ENCODE measurements at places on chromosomes 13 and 19.

GRCh38 chr19:51688671-51689571, 4.2 kb upstream of the SPACA6 start:
- DNase-seq, result no peak

GRCh38 chr13:113565526-113566226, 18.9 kb upstream of the TFDP1 start:
- DNase-seq, result no peak

GRCh38 chr13:113840541-113841352, 23.1 kb downstream of the GAS6 start:
- DNase-seq, result no peak

- no peak for DNase-seq
Observed at GRCh38 chr19:1327125-1327524, 41.5 kb downstream of the EFNA2 start.

- DNase-seq, result no peak
Observed at GRCh38 chr19:17883627-17884410, 12.1 kb downstream of the SLC5A5 start.

GRCh38 chr13:109381546-109382180, 404.7 kb downstream of the IRS2 start:
- DNase-seq, result no peak

GRCh38 chr19:8342316-8342683, 762 bp downstream of the KANK3 start:
- DNase-seq, result no peak

GRCh38 chr19:45960595-45961235, 12.9 kb downstream of the NOVA2 start:
- no peak for DNase-seq

- DNase-seq, result no peak
Observed at GRCh38 chr13:29479716-29480492, 115.6 kb downstream of the SLC7A1 start.

DNA sequence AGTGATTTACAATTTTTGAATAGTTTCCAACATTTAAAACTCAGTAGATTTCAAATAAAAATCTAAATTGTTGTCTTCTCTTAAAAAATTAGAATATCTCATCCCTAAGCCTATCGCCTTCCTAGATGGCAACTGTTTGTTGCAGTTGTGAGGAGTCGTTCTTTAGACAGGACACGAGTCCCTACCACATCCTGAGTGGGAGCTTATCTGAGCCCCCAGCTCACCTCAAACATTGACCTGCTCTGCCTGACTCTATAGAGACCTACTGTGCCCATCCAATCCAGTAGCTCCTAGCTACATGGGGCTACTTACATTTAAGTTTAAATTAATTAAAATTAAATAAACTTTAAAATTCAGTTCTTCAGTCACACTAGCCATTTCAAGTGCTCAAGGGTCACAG, 434.7 kb downstream of the FOXO1 start:
- DNase-seq, result no peak

DNA sequence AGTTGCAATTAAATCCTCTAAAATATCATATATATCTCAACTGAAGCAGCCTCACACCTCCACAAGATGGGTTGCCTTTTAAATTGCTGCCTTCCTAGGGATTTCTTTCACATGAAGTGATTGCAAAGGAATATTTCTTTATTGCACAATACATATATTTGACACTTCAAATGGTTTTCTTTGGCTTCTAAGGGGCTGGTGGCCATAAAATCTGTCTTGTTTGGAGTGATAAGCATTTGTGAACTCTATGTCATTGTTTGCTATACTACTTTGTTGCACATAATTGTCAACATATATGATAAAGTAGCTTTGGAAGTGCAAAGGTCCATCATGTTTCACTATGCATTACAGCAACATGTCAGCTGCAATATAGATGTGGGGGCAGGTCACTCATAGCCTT, 2380.9 kb downstream of the PCDH9 start:
- no peak for DNase-seq

GRCh38 chr13:46544811-46545210, 8.2 kb upstream of the LRCH1 start:
- DNase-seq, result no peak

GRCh38 chr13:24741016-24741662, 22.8 kb upstream of the RNF17 start:
- no peak for DNase-seq

DNA sequence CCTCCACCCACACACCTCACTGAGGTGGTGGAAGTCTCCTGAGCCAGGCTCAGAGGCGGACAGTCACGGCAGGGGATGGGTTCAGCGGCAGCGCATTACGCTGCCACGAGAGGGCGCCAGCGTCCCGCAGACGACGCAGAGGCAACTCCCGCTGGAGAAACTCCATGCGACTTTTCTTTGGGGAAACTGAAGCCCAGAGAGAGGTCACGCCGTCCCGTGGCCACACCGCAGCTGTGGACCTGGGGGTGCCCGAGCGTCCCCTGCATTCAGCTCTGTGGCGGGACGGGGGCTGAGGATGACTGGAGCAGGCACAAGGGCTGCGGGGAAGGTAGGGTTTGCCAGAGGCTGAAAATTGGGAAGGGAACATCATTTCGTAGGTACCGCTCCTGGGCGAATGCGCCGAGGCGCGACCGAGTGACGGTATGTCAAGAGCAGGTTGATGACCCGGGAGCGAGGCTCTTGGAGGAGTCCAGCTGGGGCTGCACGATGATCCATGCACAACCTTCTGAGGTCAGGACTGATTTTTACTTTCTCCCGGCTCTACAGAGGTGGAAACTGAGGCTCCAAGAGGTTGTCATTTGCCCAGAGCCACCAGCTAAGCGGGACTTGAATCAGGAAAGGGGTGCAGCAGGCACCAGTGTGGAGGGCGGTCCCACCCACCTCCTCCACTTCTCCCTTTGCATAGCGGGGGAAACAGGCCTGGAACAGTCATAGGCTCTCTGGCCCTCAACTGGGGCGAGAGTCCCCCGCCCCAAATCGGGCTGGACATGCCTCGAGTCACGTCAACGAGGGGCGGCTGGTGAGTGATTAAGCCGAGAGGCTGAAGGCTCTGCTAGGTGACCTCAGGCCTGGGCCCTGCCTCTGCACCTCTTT, 690 bp upstream of the ARRDC2 start:
- peak; percentile 10 for DNase-seq

GRCh38 chr19:34375598-34375997, 10.6 kb downstream of the GPI start:
- DNase-seq, result no peak

- DNase-seq, result no peak
Observed at GRCh38 chr13:27289011-27289665, 18.5 kb downstream of the RASL11A start.

GRCh38 chr13:29491248-29491647, 104.2 kb downstream of the SLC7A1 start:
- DNase-seq, result no peak

DNA sequence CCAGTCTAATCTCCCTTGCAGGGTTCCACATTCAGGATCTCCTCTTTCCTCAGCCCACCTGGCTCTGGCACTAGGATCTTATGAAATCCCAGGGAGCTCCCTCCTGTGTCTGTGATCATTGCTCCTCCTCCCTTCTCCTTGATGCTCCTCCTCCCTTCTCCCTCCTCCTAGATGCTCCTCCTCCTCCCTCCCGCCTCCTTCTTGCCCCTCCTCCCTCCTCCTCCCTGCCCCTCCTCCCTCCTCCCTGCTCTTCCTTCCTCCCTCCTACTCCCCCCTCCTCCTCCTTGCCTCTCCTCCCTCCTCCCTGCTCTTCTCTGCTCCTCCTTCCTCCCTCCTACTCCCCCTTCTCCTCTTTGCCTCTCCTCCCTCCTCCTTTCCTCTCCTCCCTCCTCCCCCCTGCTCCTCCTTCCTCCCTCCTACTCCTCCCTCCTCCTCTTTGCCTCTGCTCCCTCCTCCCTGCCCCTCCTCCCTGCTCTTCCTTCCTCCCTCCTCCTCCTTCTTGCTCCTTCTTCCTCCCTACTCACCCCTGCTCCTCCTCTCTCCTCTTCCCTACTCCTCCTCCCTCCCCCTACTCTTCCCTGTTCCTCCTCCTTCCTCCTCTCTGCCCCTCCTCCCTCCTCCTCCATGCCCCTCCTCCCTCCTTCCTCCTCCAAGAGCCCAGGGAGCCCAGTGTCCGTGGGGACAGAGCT, 14.9 kb upstream of the ZBTB7A start:
- DNase-seq, result no peak

DNA sequence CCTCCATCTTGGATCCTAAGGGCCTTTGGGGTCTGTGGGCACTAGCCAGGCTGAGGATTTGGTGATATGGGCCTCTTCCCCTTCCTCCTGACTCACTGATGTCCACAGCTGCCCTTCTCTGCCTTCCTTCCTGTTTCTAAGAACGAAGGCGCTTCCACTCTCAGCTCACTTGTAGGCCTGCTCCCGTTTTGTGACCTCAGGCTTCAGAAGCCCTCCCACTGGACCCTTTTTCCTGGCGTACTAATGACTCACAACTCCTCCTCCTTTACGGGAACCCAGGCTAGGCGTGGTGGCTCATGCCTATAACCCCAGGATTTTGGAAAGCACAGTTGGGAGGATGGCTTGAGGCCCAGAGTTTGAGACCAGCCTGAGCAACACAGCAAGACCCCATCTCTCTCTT, 55.6 kb downstream of the TMED1 start:
- peak; percentile 36 for DNase-seq

DNA sequence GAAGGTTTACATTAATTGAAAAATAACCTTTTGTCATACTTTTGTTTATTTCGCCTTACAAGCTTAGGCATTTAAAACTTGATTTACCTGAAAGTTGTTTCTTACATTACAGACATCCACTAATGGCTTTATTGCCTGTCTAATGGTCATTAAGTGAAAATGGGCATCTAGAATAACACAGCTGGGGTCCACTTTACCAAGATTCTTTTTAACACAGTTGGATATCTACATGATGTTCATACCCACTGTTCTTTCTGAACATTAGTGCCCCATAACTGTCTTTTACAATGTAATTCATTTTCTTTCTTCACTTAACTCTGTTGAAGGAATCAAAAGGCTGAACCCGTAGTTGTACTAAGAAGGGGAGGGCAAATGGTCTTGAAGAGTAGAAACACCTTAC, 19.8 kb upstream of the KLHL1 start:
- DNase-seq, result no peak

DNA sequence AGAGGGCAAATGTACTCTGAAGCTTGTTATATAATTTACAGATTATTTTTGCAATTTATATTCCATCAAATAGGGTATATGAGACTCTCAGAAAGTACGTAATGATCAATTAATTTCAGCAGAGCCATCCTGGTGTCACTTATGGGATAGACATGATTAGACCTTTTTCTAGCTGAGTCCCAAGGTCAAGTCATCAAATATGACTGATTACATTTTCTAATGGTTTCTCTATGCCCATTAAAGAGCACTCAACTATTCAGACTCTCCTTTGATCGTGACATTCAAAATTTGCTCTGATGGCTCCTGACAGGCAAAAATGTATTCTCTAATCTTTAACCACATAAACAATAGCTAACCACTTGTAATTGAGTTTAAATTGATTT, 469.2 kb downstream of the COG6 start:
- DNase-seq, result no peak

- no peak for DNase-seq
Observed at GRCh38 chr13:80274643-80275042, 66.3 kb downstream of the SPRY2 start.

- no peak for DNase-seq
Observed at GRCh38 chr13:51327961-51328360, 11.5 kb upstream of the SERPINE3 start.

- no peak for DNase-seq
Observed at GRCh38 chr13:46580362-46580839, 27.4 kb downstream of the LRCH1 start.

DNA sequence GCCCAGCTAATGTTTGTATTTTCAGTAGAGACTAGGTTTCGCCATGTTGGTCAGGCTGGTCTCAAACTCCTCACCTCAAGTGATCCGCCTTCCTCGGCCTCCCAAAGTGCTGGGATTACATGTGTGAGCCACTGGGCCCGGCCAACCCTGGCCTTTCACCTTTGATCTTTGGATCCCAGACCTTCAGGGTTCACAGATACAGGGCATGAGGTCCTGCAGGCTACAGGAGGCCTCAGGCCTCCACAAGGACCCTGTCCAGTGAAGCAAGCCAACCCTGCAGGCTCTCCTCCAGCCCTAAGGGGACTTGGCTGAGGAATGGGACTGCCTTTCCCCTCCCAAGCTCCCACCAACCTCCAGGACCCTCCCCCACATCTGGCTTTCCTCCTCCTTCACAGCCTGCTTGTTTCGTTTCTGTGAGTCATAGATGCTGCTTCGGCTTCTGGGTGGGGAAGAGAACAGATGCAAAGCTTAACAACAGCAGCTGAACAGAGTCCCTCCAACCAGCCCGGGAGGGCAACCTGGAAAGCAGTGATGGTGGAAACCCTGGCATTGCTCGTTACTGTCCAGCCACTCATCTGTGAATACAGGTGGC, 11.8 kb downstream of the ARHGEF18 start:
- no peak for DNase-seq

DNA sequence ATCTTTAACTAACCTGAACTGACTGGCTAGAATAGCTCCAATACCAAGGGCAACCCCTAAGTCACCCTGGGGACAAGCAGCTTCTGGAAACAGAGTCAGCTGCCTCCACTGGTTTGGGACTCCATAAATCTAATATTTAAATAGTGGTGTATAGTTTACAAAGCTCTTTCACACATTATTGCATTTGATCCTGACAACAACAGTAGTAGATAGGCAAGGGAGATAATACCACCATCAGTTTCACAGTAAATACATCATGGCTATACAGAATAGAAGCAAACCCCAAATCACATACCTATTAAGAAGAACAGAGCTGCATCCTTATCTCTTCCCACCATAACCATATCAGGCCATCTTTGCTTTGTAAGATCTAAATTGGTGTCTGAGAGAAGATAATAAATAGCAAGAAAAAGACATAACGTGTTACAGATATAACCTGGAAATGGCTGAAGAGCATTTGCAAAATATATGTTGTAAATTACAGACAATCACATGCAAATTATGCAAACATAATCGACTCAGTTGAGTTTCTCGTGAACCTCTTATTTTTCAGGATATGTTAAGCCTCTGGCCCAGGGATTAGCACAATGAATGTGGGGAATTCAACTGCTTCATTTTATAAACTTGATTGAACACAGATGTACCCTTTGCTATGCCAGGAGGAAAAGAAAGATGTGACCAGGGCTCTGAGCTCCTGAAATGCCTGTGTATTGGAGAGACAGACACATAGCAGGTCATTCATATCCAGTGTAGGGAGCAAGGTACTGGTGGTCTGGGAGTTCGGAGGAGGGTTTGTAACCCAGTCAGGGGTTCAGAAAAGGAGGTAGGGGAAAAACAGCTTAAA, 142.5 kb downstream of the SLC7A1 start:
- no peak for DNase-seq

GRCh38 chr19:2236064-2236313, 140 bp downstream of the PLEKHJ1 start:
- DNase-seq, result no peak

- no peak for DNase-seq
Observed at GRCh38 chr19:11273296-11273695, 11.0 kb upstream of the DOCK6 start.

GRCh38 chr13:39542361-39542760, 60.6 kb downstream of the LHFPL6 start:
- no peak for DNase-seq

- no peak for DNase-seq
Observed at GRCh38 chr13:62643007-62643483, 1227.4 kb upstream of the PCDH20 start.
